AG20443 (cell line): ENCODE measurements at places on chromosomes 5 and 9.

GRCh38 chr5:315488-316209 is 5.9 kb upstream of the AHRR start:
- no peak for DNase-seq

- no peak for DNase-seq
These were observed 54.9 kb downstream of the FGF1 start for GRCh38 chr5:142630927-142631539.

- no peak for DNase-seq
These were observed 744 bp upstream of the HMGCS1 start for GRCh38 chr5:43313854-43314457.

DNA sequence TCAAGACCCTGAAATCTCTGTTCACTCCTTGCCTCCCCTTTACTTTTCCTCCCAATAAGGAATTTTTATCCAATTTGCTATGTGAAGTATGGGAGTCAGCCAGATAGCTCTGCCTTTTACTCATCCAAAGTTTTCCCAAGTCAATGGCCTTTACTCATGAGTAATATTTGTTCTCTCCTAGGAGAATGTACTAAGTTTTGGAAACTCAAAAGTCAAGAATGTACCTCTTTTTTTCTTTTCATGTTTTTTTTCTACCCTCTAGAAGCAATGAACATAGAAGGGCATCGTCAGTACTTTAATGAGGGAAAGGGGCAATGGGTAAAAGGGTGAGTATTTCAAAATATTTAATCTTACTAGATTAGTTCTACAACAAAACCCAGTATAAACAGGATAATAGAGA is 140.2 kb upstream of the SGCD start:
- DNase-seq = peak; percentile 65

- peak; percentile 40 for DNase-seq
These were observed 3.1 kb downstream of the GTF3C4 start for GRCh38 chr9:132673355-132673754.

GRCh38 chr5:178474562-178475184 is 115.5 kb downstream of the COL23A1 start:
- DNase-seq = no peak
